ENCODE measurements at places on chromosomes 1 and 21.

DNA sequence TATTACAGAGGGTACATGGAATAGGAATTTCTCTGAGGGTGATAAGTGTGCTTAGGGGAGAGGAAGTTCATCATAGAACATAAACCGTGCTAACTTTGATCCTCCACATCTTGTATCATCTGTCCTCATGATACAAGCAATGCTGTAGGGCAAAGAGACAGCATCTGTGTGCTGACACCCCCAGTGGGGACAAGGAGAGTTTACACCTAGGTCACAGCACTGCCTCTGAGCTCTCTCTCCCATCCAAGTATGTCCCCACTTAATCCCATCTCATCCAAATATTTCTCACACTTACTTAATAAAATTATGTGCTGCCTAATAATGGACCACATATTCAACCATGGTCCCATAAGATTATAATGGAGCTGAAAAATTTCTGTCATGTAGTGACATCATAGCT is 4.3 kb upstream of the TEDDM1 start:
- no peaks in the 10 kb centered on the region for H3K4me1 ChIP-seq
- H3K4me3 ChIP-seq, result no peak overlapping the region
- no peak overlapping the region for H3K27ac ChIP-seq
- no peaks in the 10 kb centered on the region for H3K36me3 ChIP-seq
- DNase-seq, result no peak
- H3K27me3 ChIP-seq, result peaks cover 12% of the 10 kb centered on the region

- no peak overlapping the region for H3K4me3 ChIP-seq
- H3K27ac ChIP-seq, result no peak overlapping the region
Measured at GRCh38 chr1:232486454-232487207, 143.3 kb downstream of the SIPA1L2 start.

DNA sequence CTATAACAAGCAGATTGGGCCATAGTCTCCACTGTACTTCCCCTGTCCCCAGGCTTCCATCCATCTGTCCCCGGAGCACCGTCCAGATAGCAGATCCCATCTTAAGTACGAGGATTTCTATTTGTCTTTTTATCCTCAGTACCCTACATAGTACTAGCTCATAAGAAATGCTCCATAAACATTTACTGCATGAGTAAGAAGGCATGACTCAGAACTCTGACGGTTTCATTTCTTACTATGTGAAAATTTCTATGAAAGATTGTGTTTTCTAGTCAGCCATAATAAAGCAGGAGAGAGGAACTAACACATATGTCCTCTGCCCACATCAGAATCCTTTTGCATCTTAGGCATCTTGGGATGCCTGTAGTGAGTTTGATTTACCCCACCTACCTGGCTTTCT is 49.5 kb downstream of the CHD1L start:
- no peak overlapping the region for H3K4me3 ChIP-seq
- H3K36me3 ChIP-seq, result peaks cover 100% of the 10 kb centered on the region
- peaks cover 6% of the 10 kb centered on the region for H3K4me1 ChIP-seq
- no peak overlapping the region for H3K27ac ChIP-seq

DNA sequence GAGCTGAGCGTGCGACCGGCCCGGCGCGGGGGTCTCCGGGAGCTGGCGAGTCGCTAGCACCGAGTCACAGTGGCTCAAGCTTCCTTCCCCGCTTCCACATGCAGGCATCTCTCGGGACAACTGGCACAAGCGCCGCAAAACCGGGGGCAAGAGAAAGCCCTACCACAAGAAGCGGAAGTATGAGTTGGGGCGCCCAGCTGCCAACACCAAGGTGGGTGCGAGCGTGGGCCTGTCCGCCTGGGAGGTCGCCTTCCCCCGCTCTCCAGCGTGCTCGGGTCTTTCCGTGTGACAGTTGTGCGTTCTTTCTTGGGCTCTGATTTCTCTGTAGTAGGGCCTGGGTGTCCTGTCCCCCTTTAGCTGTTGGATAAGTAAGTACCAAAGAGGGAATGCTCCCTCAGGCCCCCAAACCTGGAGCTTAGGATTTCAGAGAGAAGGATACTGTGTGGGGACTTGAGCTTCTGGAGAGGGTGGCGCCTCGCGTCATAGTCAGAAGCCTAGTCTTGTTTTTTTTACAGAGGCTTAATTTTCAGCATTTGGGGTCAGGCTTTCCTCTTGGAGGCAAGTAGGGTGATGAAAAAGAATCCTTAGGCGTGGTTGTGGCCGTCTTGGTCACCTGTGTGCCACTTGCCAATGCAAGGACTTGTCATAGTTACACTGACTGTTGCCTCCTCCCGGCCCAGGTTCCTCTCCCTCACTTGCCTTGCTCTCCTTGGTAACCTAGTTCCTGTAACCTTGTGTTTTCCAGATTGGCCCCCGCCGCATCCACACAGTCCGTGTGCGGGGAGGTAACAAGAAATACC is 790 bp downstream of the RPS8 start:
- peak overlapping the region; percentile 95 for H3K27ac ChIP-seq
- DNase-seq, result peak; percentile 46
- H3K4me3 ChIP-seq, result peak overlapping the region; percentile 94
- H3K36me3 ChIP-seq, result peaks cover 62% of the 10 kb centered on the region

GRCh38 chr1:159914252-159915018 is 10.9 kb downstream of the TAGLN2 start:
- no peak overlapping the region for H3K4me3 ChIP-seq
- H3K27me3 ChIP-seq, result no peaks in the 10 kb centered on the region
- peaks cover 32% of the 10 kb centered on the region for H3K36me3 ChIP-seq
- no peak overlapping the region for H3K27ac ChIP-seq
- H3K4me1 ChIP-seq, result peaks cover 63% of the 10 kb centered on the region

DNA sequence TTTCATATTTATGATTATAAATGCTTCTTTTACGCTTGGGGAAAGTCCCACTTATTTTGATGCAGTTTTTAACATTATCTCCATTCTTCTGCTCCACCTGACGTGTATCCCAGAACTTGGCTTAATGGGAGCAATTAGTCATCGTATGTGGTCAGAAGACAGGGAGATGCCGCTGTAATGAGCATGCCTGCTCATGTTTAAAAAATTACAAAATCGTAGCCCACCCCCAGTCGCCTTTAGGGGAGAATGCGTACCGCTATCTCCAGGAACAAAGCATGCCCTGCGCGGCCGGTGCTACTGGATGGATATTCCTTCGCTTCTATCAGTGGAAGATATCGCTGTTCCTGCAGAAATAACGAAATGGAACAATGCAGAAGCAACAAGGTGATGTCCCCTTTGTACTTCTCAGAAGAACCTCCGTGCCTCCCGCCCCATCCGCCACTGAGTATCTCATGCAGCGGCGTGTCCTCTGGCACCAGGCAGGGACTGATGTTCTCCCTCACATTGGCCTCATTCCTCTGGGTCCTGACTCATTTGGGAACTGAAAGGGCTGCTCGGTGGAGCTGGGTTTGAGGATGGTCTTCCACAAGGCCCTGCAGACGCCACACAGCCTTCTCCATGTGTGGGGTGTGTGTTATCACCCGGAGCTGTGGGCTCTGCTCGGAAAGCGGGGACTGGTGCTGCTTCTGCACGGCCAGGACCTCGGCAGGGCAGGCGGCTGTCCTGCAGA is 116.3 kb upstream of the COL6A1 start:
- H3K4me1 ChIP-seq, result peaks cover 3% of the 10 kb centered on the region
- no peak overlapping the region for H3K27ac ChIP-seq
- no peak for DNase-seq
- no peak overlapping the region for H3K4me3 ChIP-seq

DNA sequence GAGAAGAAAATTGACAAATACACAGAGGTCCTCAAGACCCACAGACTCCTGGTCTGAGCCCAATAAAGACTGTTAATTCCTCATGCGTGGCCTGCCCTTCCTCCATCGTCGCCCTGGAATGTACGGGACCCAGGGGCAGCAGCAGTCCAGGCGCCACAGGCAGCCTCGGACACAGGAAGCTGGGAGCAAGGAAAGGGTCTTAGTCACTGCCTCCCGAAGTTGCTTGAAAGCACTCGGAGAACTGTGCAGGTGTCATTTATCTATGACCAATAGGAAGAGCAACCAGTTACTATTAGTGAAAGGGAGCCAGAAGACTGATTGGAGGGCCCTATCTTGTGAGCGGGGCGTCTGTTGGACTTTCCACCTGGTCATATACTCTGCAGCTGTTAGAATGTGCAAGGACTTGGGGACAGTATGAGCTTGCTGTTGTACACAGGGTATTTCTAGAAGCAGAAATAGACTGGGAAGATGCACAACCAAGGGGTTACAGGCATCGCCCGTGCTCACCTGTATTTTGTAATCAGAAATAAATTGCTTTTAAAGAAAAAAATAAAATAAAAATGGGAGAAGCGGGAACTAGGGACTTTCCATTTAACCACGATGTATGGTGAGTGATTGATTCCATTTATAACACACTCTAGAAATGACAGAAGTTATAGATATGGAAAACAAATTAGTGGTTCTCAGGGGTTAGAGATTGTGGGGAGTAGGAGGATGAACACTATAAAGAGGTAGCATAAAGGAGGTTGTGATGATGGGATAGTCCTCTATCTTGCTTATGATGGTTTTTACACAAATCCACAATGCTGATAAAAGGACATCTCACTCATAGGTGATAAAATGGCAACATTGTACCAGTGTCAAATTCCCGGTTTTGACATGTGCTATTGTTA is 244.7 kb downstream of the MRPL39 start:
- peak overlapping the region; percentile 77 for H3K27ac ChIP-seq
- peaks cover 18% of the 10 kb centered on the region for H3K4me1 ChIP-seq
- H3K36me3 ChIP-seq, result peaks cover 5% of the 10 kb centered on the region
- H3K27me3 ChIP-seq, result peaks cover 6% of the 10 kb centered on the region
- DNase-seq, result no peak

GRCh38 chr21:45283035-45283610 is 4.6 kb downstream of the POFUT2 start:
- DNase-seq, result no peak
- peaks cover 19% of the 10 kb centered on the region for H3K36me3 ChIP-seq
- H3K27me3 ChIP-seq, result peaks cover 2% of the 10 kb centered on the region
- H3K4me1 ChIP-seq, result peaks cover 6% of the 10 kb centered on the region

- H3K36me3 ChIP-seq, result peaks cover 1% of the 10 kb centered on the region
- peaks cover 5% of the 10 kb centered on the region for H3K27me3 ChIP-seq
- H3K4me1 ChIP-seq, result peaks cover 24% of the 10 kb centered on the region
- no peak overlapping the region for H3K27ac ChIP-seq
- DNase-seq, result no peak
Measured at GRCh38 chr1:160858097-160858496, 4.6 kb downstream of the CD244 start.
